ENCODE measurements at places on chromosomes 4 and X.

- no peak for DNase-seq
Observed at GRCh38 chrX:109372291-109372690, 109.6 kb downstream of the GUCY2F start.

DNA sequence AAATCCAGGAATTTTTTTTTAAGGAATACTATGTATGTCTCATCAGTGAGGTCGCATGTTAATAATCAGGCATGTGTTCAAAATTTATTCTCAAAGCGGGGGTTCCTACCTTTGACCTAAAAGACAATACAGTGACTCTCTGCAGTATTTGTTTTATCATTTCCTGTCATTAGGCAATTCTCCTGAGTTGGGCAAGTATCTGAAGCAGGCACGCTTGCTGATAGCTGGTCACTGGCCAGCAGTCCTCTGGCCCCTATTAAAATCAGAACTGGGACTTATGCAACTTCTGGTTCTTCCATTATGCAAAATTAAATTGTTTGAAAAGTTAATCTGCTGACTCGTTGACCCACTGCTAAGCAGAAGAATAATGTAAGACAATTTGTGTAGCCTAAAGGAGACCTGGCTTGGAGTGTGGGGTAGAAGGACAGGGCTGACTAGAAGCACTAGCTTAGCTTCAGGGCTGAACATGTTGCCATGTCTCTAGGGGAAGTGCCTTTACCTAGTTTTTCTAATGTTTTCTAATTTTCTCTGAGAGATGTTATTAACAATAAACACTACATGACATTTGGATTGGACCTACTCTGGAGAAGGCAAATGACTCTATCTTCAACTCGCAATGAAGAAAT lies 36.0 kb upstream of the GABRA2 start:
- DNase-seq: no peak

GRCh38 chr4:52957220-52957686 lies 95.1 kb downstream of the RASL11B start:
- DNase-seq: no peak

GRCh38 chr4:74755486-74755885 lies 38.8 kb downstream of the BTC start:
- DNase-seq: no peak

DNA sequence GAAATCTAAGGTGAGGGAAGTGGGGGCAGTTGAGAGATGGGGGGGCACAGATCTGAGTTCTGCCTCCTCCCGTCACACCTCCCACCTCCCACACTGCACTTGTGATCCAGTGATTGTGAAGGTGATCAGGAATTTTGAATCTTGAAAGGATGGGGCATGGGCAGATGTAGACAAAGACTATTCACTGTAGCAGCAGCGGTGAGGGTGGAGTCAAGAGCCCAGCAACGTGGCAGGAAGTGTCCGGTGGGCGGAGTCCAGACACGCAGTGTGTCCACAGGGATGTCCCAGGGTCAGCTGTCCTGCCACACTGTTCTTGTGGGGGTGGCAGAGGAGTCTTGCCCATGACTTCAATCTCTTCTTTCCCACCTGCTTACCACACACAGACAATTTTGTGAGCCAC lies 330.5 kb upstream of the GALNT7 start:
- DNase-seq: no peak

GRCh38 chr4:185518494-185518893 lies 16.8 kb downstream of the PDLIM3 start:
- no peak for DNase-seq

GRCh38 chrX:106802388-106803275 lies at the start of gene TBC1D8B:
TSS of gene TBC1D8B (plus strand) at chrX:106802673. CDS start at chrX:106802854, 181 bp downstream.
- DNase-seq: peak; percentile 84

GRCh38 chrX:132758759-132759158 lies 199.7 kb downstream of the HS6ST2 start:
- DNase-seq: no peak

GRCh38 chr4:4384837-4385236 lies 2.1 kb upstream of the NSG1 start:
- no peak for DNase-seq

GRCh38 chrX:69357317-69357716 lies 146.8 kb upstream of the NALF2 start:
- no peak for DNase-seq

DNA sequence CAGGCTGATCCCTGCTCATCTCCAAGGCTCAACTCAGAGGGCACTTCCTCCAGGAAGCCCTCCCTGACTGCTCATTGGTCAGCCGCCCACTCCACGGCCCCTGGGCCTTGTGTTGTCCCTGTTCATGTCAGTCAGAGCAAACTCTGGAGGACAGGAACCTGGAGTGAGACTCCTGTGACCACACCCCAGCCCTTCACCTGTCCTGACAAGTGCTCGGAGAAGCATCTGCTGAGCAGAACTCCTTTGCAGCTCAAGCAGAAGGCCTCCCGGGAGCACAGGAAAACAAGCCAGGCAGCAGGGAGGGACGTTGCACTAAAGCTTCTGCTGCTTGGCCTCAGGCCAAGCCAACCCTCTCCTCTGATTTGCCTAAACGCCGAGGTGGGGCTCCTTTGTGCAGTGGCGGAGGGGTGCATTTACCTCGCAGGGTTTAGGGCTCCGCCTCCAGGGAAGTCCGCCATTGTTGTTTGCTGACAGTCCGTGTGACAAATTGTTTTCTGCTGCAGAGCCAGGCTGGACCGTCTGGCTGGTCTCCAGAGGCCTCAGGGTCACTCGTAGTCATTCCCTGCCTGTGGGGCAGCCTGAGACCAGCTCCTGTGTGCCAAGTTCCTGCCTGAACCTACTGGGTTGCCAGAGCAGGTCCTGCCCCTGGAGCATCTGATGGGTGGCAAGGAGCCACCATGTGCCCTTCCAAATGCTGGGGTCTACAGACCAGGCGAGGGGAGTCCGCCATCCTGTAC lies 61.8 kb downstream of the C4orf50 start:
- no peak for DNase-seq

- no peak for DNase-seq
Observed at GRCh38 chrX:132216806-132217202, 2.4 kb downstream of the RAP2C start.
